ENCODE measurements at places on chromosomes 13 and 19. TPM values are rescaled to one million over a fixed set of nuclear protein-coding genes. Genes with fewer than 3 reads are reported as not detected.

ZIM2 gene
- not detected for polyA plus RNA-seq

GRCh38 chr19:9354651-9355050 is 8.2 kb upstream of the ZNF177 start:
- DNase-seq, result no peak

DNA sequence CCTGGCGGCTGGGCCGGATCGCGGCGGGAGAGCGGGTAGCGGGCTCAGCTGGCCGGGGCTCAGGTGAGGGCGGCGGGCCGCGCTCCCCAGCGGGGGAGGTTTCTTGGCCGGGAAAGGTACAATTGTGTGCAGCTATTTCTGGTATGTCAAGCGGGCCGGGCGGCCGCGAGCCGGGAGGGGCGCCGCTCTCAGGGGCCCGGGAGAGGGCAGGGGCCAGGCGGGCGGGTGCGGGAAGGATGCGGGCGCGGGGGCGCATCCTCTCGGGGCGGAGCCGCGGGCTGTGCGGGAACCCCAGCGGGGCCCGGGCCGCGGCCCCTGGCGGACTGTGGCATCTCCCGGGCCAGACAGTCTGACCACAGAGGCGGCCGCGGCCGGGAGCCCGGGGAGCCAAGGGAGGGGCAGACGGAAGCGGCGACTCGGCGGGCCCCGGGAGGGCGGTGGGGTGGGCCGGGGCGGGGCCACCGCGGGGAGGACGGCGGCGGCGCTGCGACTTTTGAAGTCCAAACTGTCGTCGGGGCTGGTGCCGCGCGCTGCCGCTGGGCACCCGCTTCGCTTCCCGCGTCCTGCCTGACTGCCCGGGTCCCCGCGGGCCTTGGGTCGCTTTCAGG is at the start of gene LMO7:
Gene LMO7, plus strand, starts transcription at position 503 of the 608 bp plus-strand sequence. CDS start 328 bp downstream, outside the sequence.
- no peak for DNase-seq

GRCh38 chr19:10478476-10478875 is 24.7 kb downstream of the KEAP1 start:
- no peak for DNase-seq

- DNase-seq, result no peak
Observed at GRCh38 chr19:15290166-15290565, 42.2 kb downstream of the BRD4 start.

CEACAM20 gene
- polyA plus RNA-seq, result not detected

CAMSAP3 gene
- polyA plus RNA-seq, result 6.1 TPM

GRCh38 chr13:83804356-83804962 is 77.8 kb downstream of the SLITRK1 start:
- no peak for DNase-seq

GRCh38 chr13:43132911-43133310 is 109.5 kb downstream of the DNAJC15 start:
- no peak for DNase-seq

NLRP11 gene
- polyA plus RNA-seq, result not detected

KCNC3 gene
- 0.08 TPM for polyA plus RNA-seq

GRCh38 chr13:42836930-42837690 is 55.7 kb downstream of the FAM216B start:
- no peak for DNase-seq

GRCh38 chr13:39253774-39254173 is 215.5 kb downstream of the NHLRC3 start:
- DNase-seq, result no peak

KCNRG gene
- polyA plus RNA-seq, result 0.90 TPM

- no peak for DNase-seq
Observed at GRCh38 chr13:113931841-113932459, 41.9 kb downstream of the C13orf46 start.

- DNase-seq, result peak; percentile 82
Observed at GRCh38 chr19:7391218-7391670, 42.5 kb downstream of the ARHGEF18 start.

GRCh38 chr13:52428295-52428694 is 22.1 kb downstream of the VPS36 start:
- no peak for DNase-seq

CPB2 gene
- polyA plus RNA-seq, result 0.06 TPM

- DNase-seq, result no peak
Observed at GRCh38 chr19:1173845-1174809, at the start of gene SBNO2. Gene SBNO2, minus strand, starts transcription at chr19:1174268. Its CDS starts 19,992 bp downstream, at chr19:1154276.

RHPN2 gene
- polyA plus RNA-seq, result 6.8 TPM

DNA sequence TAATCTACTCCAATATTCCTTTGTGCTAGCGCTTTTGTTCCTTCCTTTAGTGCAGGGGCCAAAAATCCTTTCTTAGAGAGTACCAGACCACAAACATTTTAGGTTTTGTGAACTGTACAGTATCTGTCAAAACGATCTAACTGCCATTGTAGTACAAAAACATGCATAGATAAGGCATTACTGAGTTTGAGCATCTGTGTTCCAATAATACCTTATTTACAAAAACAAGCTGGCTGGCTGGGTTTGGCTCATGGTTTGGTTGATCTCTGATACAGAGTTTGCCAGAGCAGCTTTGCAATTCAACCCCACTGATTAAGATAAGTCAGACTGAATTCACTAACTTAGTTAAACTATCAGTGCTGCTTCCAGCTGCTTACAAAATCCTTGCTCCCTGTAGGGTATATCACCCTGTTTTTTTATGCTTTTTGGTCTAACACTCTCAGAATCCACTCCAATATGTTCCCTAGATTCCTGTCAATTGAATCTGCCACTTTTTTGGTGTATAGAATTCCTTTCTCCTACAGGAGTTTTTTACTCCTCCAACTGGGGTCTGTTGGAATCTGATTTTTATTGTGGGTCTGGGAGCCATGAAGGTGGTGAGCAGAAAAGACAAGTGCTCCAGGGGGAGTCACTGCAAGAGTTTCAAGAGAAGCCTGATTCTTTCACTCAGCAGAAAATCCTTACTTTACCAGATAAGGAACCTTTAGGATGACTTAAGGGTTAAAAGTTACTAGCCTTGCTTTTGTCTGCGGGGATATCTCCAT is 1399.4 kb downstream of the EFNB2 start:
- no peak for DNase-seq

GRCh38 chr19:39297931-39298634 is 1.9 kb downstream of the IFNL1 start:
- DNase-seq, result no peak

GRCh38 chr19:18653853-18654252 is 17.0 kb downstream of the KLHL26 start:
- no peak for DNase-seq

DNA sequence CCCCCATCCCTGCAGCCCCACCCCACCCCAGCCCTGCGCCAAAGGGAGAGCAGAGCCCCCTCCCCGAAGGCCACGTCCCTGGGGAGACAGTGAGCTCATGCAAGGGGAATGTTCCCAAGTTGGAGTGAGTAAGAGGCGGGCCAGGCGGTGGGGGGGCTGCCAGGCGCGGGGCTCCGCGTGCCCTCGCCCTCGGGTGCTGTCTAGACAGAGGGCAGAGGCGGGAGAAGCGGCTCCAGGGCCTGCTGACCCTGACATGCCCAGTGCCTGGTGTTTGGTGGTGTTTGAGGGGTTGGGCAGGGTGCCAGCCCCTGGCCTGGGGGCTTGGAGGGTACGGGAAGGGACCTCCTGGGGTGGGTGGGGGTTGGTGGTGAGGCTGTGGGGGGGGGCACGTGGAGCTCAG is 1.0 kb downstream of the FSTL3 start:
- DNase-seq, result no peak

ADGRL1 gene
- polyA plus RNA-seq, result 6.8 TPM

NLRP5 gene
- not detected for polyA plus RNA-seq

All from keratinocyte (primary cell).